ENCODE measurements at places on chromosomes 1 and 21.

DNA sequence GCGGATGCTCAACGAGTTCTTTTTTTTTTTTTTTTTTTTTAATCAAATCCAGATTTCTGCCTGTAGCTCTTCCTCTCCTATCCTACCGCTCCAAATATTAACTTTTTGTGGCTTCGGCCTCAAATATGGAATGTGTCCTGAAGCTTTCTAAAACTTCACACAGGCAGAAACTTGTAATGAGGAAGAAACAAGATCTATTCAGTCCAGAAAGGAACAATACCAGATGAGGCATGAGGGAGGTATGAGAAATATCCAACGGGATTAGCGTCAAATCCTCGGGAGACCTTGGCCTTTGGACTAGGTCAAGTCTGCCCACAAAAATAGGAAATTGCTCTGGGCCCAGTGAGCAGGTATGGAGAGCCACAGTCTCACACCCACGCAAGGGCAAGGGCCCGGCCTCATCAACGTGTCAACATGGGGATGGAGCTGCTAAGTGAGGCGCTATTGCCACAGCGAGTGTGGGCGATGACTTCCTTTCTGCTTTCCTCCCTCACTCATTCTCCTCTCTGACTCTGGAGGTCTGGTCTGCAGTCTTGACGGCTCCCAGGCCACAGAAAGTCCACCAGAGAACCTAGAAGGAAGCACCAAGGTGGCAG, 66.6 kb downstream of the BCAR3 start:
- DNase-seq, result peak; percentile 53

GRCh38 chr1:58568271-58568860, 8.7 kb downstream of the TACSTD2 start:
- no peak for DNase-seq

GRCh38 chr1:11804666-11805421, 920 bp downstream of the MTHFR start:
- no peak for DNase-seq

GRCh38 chr1:35899941-35900340, 16.9 kb downstream of the AGO1 start:
- no peak for DNase-seq

DNA sequence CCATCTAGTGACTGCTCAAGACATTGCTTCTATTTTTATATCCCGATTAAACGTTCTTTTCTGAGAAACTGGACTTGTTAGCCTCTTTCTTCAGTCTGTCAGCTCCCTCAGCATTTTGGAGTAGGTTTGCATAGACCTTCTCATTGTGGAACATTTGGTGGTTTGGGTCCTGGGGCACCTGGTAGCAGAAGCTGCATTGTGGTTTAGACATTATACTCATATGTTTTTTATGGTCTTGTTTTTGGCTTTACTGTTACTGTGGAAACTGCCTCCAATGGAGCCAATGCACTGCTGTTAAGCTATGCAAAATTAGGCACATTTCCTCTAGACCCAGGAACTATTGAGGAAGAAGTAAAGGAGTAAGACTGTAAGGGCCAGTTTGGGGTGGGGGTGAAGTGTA, 36.7 kb upstream of the LRRC8B start:
- DNase-seq, result no peak

DNA sequence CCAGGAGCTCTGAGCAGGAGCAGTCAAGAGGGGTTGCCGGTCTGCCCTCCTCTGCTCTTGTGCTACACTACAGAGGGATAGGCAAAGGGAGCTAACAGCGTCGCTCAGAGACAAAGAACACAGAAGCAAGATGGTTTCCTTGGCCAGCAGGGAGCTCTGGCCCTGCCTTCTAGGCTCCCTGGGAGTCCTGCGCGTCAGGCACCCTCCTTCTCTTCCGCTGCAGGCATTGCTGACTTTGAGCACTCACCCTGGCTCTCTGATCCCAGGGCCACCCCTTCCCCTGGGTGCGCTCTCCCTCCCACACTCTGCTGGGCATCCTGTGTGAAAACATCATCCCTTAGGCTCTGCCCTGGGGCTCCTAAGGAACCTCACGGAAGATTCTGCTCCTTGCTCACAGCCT, 489 bp downstream of the TNNI1 start:
- DNase-seq, result no peak

- no peak for DNase-seq
Observed at GRCh38 chr21:42149656-42150473, 69.1 kb upstream of the ABCG1 start.

GRCh38 chr21:39217356-39218081, 34.3 kb upstream of the PSMG1 start:
- no peak for DNase-seq

- DNase-seq, result no peak
Observed at GRCh38 chr1:46369542-46370213, 24.4 kb upstream of the FAAH start.

GRCh38 chr1:176559878-176560277, 96.9 kb downstream of the PAPPA2 start:
- no peak for DNase-seq

GRCh38 chr1:76336931-76337371, 262.4 kb downstream of the ST6GALNAC3 start:
- no peak for DNase-seq
